ENCODE measurements at places on chromosomes 3 and 15.

GRCh38 chr3:60698117-60698516 is 553.1 kb downstream of the FHIT start:
- no peak for DNase-seq

- no peak for DNase-seq
Observed at GRCh38 chr15:34851751-34852150, 56.4 kb upstream of the ACTC1 start.

GRCh38 chr3:133037436-133037835 is 755 bp upstream of the TMEM108 start:
- no peak for DNase-seq

DNA sequence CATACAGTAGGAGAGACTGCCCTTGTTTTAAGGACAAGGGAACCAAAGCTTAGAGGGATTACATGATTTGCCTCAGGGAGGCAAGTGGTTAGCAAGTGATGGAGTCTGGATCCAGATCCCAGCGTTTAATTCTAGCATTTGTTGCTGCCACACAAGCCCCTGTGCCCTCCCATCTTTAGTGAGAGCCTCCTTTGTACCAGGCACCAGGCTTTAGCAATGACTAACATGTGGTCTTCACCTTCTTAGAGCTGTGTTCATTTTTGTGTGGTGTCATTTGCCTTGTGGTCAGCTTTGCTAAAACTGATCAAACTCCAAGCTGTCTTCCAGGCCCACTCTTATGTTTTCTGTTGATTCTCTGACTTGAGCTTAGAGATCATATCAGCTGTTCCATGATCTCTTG is 290.5 kb downstream of the RPLP1 start:
- DNase-seq: no peak

- no peak for DNase-seq
Observed at GRCh38 chr3:143910756-143911155, 60.9 kb upstream of the DIPK2A start.

DNA sequence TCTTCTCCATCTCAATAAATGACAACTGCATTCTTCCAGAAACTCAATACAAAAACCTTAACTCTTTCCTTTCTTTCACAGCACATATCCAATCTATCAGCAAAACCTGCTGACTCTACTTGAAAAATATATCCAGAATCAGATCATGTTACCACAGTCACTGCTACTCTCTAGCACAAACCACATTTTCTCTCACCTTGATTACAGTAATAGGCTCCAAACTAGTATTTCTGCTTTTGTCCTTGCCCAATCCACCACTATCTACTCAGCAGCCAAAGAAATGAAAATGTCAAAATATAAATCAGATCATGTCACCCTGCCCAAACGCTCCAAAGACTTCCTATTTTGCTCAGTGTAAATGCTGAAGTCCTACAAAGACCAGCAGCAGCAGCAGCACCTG is 15.2 kb downstream of the TMCC1 start:
- DNase-seq: no peak

DNA sequence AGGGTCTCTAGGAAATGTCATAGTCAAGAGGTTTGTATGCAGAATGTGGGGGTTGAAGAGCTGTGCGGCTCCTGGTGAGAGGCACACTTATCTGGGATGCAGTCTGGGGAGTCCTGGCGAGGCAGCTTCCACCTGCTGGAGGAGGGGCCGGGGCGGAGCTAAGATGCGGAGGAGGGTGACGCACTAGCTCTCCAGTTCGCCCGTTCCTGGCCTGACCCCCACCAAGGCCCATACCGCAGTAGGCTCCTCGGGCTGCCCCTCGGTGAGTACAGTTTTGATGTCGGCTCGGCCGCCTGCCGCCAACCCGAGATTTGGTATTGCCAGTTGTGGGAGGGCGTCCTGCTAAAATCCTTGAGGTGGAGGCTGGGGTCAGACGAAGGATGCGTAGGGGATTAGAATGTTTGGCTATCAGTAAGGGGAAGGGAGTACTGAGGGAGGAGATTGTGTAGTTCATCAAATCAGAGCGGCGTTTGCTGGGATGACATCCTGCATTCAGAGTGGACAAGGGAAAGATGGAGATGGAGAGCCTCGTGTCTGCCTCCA is at the start of gene SCG5:
Gene SCG5, plus strand, starts transcription at position 194 of the 543 bp plus-strand sequence. CDS start 1,883 bp downstream, outside the sequence.
- DNase-seq: peak; percentile 55

GRCh38 chr15:86623236-86623635 is 543.6 kb downstream of the AGBL1 start:
- no peak for DNase-seq

- no peak for DNase-seq
Observed at GRCh38 chr3:170790647-170791046, 79.3 kb downstream of the RPL22L1 start.

DNA sequence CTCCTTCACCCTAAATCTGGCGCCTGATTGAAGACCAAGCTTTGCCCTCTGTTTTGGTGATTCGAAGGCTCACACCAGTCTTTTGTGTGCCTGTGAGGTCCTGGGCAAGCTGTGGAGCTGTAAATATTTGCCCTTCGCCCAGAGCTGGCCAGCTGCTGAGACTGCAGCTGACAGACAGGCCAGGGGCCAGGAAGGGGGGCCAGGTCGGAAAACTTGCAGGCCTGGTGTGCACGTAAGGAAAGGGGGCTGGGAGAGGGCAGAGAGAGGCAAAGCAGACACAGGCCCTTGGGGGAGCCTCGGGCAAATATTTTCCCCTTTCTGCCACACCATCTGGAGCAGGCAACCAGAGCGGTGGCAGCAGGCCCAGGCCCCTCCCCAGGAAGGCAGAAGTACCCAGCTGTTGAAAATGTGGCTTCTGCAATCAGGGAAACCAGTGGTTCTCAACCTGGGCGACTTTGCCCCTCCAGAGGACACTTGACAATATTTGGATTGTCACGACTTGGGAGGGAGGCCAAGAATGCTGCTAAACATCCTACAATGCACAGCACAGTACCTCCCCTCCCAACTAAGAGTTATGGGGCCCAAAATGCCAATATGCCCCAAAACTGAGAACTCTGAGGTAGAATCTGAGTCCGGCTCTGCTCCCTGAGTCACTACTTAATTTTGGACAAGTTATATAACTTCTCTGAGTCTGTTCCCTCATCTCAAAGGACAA is 2.5 kb downstream of the PDZRN3 start:
- no peak for DNase-seq

GRCh38 chr3:36905545-36905944 is 39.3 kb downstream of the TRANK1 start:
- DNase-seq: no peak

GRCh38 chr3:122515020-122515468 is 305 bp upstream of the KPNA1 start:
- no peak for DNase-seq

GRCh38 chr3:102605153-102605552 is 170.3 kb downstream of the ZPLD1 start:
- DNase-seq: no peak

DNA sequence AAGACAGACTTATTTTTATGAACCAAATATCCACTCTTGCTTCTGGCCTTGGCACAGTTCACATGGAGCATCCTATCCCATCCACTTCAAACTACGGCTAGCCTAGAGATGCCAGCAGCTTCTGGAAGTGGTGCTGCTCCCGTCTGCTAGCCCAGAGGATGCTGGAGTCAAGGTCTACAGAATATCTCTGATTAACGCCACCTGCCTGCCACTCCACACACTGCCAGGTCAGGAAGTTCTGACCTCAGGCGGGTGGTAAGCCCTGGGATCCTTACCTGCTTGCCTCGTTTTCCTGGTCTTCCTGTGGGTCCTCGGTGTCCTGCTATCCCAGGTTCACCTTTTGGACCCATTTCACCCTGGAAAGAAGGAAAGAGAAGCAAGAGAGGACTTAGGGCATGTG is 42.9 kb downstream of the EAF1 start:
- DNase-seq: no peak

GRCh38 chr15:43249236-43249635 is 17.5 kb downstream of the TGM5 start:
- DNase-seq: no peak

- DNase-seq: no peak
Observed at GRCh38 chr15:38041576-38041975, 107.1 kb downstream of the TMCO5A start.

- peak; percentile 49 for DNase-seq
Observed at GRCh38 chr3:63961891-63962290, 49.7 kb upstream of the SCAANT1 start.

Data from hippocampal formation (tissue), 2 donors.